ENCODE measurements at places on chromosomes 13 and 19.

GRCh38 chr13:113879017-113879416 is 15.1 kb upstream of the GAS6 start:
- DNase-seq = no peak

DNA sequence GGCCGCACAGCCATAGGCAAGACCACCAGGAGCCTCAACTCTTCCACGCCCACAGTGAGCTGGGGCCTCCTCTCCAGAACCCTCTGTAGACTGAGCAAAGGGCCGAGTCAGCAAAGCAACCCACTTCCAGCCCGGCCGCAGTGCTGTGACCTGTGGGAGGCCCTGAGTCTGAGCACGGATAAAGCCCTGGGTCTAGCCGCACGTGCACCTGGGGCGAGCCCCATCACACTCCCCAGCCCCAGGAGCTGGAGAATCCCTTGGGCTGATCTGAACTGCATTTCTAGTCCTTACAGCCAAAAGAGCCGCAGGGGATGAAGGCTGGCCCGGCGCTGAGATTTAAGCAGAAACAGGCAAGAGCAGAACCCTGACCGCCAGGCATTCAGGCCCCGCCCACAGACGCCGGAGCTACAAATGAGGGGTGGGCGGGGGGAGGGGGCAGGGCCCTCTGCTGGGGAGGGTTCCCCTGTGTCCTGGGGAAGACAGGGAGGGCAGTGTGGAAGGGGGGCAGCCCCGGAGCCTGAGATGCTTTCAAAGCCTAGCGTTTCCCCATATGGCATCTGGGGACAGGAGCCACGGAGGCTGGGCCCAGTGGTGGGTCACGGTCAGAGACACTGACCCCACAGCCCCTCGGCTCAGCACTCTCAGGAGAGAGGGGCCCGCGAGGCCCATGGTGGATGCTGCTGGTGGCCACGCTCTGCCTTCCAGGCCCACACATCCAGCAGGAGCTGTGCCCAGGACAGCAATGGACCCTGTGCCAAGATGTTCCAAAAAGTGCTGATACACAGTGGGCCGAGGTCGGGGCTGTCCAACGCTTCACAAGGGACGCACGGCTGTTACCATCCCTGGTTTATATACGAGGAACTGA is 4.9 kb downstream of the TMEM259 start:
- no peak for DNase-seq

GRCh38 chr13:29961036-29961670 is 110.7 kb upstream of the UBL3 start:
- no peak for DNase-seq

GRCh38 chr13:37950016-37950415 is 80.4 kb upstream of the TRPC4 start:
- DNase-seq = no peak

- DNase-seq = no peak
Observed at GRCh38 chr19:35712567-35713505, 5.0 kb upstream of the KMT2B start.

DNA sequence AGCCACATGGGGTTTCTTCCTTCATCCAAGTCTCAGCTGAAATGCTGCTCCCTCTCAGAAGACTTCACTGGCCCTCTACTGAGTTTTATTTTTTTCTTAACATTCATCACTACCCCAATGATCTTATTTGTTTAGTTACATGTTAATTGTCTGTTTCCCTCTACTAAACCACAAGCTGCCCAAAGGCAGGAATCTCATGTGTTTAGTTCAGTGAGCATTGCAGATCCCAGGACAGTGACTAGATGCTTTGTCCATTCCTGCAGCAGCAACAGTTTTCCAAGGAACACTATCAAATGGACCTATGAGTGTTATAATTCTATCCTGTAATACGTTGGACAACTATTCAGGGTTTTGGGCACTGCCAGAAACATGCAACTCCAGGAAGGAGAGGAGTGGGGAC is 93.1 kb downstream of the RNASEH2B start:
- DNase-seq = no peak

GRCh38 chr13:82010780-82011179 is 1669.9 kb upstream of the SPRY2 start:
- DNase-seq = no peak

GRCh38 chr13:29917650-29918049 is 67.2 kb upstream of the UBL3 start:
- DNase-seq = no peak

GRCh38 chr13:47281991-47282390 is 385.1 kb upstream of the HTR2A start:
- DNase-seq = no peak

DNA sequence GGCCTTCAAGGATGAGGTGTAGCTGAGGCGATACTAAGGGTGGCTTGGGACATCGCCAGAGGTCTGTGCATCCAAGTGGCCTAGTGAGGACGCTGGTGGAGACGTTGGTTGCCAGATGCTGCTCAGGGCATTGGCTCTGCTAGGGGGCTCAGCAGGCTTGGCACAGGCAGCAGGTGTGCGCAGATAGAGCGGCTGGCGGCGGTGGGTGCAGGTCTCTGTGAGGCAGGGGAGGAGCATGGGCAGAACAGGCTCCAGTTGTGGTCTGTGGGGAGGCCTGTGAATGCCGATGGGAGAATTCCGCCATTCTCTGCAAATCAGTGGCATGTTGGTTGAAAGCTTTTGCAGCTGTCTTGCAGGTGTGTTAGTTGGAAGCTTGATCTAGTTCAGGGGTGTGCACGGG is 21.2 kb downstream of the PRAM1 start:
- no peak for DNase-seq

DNA sequence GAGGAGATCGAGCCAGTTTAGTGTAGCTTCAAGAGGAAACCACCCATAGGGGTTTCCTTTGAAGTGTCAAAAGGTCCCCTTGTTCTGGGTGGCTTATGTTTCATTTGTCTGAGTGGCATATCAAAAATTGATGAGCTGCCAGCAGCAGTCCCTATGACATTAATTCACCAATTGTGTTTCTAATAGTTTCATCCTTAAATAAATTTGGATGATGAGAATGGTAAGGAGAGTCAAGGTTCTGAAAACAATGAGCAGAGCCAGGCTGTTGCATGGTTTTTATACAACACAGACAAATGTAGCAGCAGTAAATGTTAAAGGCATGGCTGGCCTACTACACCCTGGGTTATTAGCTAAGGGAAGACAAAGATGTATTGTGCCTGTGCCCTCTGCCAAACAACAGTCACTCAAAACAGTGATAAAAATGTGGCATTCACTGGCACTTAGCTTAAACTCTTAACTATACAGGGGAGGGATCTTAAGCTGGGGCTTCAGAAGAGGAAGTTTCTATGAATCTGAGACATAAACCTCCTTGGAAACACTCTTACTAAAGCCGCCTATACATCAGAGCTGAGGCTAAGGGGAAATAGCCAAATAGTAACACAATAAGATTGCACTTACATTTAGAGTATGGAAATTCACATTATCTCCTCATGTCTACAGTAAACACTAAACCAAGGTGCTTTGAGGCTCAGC is 200.5 kb downstream of the POU4F1 start:
- DNase-seq = no peak

GRCh38 chr13:30216111-30216510 is 91.2 kb downstream of the KATNAL1 start:
- DNase-seq = no peak

- DNase-seq = no peak
Observed at GRCh38 chr19:16888629-16889365, at the start of gene F2RL3. F2RL3 (plus strand) TSS chr19:16888999; CDS start chr19:16889190, 191 bp downstream.

DNA sequence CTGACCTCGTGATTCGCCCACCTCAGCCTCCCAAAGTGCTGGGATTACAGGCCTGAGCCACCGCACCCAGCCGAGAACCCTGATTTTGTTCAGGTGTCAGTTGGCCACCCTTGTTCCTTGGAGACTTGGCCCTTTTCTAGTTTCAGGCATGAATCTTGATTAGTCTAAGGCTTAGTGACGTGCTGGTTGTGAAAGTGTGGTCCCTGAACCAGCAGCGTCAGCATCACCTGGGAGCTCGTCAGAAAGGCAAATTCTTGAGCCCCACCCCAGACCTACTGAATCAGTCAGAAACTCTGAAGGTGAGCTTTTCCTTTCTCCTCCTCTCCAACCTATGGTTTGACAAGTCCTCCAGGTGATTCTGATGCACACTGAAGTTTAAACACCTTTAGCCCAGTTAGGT is 35.2 kb downstream of the CACNG6 start:
- DNase-seq = no peak

GRCh38 chr19:35644206-35644986 is 2.9 kb downstream of the ETV2 start:
- peak; percentile 82 for DNase-seq

DNA sequence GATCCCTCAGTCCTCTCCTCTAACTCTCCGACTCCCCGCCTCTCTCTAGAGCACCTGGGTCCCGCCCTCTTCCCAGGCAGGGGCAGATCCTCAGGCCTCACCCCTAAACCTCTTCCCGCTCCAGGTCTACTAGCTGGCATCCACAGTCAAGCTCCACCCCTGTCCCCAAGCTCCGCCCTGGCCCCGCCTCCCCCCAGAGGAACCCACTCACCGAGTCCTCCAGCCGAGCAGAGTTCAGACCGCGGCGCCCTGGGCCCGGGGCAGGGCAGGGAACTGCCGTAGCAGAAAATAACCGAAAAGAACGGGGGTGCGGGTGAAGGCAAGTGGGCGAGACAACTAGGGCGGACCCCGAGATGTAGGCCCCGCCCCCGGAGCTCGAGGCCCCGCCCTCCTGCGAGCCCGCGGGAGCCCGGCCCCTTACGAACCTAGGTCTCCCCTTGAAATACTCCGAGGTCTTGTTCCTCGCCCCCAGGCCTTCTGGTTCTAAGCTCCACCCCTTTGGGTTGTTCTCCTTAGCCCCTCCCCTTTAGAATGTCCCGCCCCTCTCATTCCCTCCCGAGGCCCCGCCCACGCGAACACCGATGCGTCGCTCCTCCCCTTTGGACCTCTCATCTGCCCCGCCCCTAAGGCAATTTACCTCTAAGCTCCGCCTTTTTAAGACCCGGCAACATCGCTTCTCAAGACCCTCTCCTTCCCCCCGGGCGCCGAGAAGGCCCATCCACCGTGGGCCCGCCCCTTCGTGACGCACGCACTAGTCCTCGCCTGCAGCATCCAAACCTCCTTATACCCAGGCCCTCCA is at the start of gene GGN:
GGN (minus strand) TSS at position 485 of the 799 bp plus-strand sequence. CDS start 773 bp downstream, outside the sequence.
- DNase-seq = peak; percentile 64

DNA sequence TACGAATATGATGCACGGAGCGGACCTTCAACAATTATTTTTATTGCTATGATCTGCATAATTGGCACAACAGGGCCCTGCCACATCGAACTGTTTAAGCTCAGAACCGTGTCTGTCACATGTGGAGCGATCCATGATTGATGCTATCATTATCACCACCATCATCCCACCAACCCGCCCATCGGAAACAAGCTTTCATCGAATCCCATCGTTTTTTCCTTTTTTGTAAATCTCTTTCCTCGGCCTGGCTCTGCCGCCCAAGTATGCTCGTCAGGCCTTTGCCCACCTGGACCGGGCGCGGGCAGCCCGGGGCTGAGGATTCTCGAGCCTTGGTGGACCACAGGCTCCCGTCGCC is 533 bp upstream of the DCAF15 start:
- DNase-seq = no peak

- no peak for DNase-seq
Observed at GRCh38 chr13:68232351-68233130, 1002.4 kb upstream of the PCDH9 start.

- DNase-seq = no peak
Observed at GRCh38 chr13:108270442-108270841, 924 bp downstream of the TNFSF13B start.

DNA sequence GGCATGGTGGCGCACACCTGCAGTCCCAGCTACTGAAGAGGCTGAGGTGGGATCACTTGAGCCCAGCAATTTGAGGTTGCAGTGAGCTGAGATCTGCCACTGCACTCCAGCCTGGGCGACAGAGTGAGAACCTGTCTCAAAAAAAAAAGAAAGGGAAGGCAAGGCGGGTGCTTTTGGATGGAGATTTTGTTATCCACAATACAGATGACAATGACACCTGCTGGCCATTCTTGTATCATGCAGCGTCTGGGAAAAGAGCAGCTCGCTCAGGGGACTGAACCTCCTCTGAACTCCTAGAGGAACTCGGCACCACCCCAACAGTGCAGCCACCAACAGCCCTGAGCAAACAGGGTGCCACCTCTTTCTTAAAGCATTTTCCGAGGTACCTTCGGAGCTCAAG is 22.8 kb downstream of the HAUS8 start:
- no peak for DNase-seq

- DNase-seq = no peak
Observed at GRCh38 chr13:23946900-23947299, 49.6 kb upstream of the C1QTNF9B start.

DNA sequence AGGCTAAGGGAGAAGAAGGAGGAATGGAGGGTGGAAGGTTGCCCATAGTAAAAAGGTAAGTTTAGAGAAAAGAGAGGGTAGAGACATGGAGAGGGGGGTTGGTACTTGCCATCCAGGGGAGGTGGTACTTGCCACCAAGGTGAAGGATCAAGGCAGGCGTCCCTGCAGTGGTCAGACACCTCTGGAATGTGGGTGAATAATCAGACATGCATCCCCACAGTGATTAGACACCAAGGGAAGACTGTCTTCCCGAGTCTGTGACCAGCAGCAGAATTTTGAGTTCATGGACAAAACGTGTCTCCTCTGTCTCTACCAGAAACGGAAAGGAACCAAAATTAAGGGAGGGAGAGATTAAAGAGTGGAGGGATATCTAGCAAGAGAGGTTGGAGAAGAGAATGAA is 27.1 kb upstream of the IGFL1 start:
- no peak for DNase-seq

DNA sequence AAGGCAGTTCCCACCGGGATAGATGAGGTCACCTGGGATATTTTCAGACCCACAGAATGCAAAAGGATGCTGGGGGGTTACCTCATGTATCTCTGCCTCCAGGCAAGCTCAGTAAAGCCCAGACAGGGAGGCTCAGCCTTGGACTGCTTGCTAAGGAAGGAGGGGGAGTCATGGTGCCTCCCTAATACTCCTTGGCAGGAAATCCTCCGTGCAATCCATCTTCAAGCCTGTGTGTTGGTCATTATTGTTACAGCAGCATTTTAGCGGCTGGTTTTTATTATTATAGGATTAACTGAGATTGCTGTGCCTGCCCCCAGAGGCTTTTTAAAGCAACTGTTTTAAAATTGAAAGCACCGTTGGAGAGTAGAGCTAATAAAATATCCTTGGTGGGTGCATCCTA is 188.5 kb upstream of the UBL3 start:
- no peak for DNase-seq

GRCh38 chr13:55815458-55816033 is 1325.2 kb upstream of the PRR20A start:
- DNase-seq = no peak

DNA sequence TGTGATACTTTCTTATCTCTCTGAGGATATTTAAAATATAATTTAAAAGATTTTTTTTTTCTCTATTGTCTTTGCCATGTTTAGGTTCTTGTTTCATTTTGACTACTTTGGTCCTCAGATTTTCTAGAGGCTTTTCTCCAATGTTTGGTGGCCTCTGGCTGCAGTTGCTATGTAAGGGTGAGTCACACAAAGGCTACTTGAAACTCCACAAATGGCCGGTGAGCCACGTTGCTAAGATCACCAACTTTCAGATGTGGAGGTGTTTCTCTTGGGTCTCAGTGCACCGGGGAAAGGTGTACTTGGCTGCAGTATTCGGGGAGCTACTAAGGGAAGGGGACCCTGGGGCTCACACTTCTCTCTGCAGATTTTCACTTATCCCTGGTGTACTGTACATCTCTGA is 248.1 kb downstream of the HS6ST3 start:
- DNase-seq = no peak

- no peak for DNase-seq
Observed at GRCh38 chr13:94061301-94061700, 418.2 kb downstream of the DCT start.

GRCh38 chr13:109998684-109999533 is 212.5 kb upstream of the IRS2 start:
- no peak for DNase-seq

- DNase-seq = no peak
Observed at GRCh38 chr19:57099199-57099661, 20.6 kb upstream of the USP29 start.

- no peak for DNase-seq
Observed at GRCh38 chr19:49896863-49897621, at the start of gene IL4I1. IL4I1 (minus strand) TSS chr19:49896887; CDS start chr19:49896160, 727 bp downstream.
